Vagina (tissue), 2 donors: ENCODE measurements at places on chromosomes 3 and 15. TPM values are rescaled to one million over a fixed set of nuclear protein-coding genes. Genes with fewer than 3 reads are reported as not detected.

ANKRD63 gene
- not detected for total RNA-seq

ROBO2 gene
- total RNA-seq = 11.0 TPM

TMA7 gene
- 251 TPM for total RNA-seq

ESYT3 gene
- 2.0 TPM for total RNA-seq
